ENCODE measurements at places on chromosomes 13 and 19.

GRCh38 chr13:77143431-77143830, 116.5 kb upstream of the FBXL3 start:
- peak; percentile 87 for DNase-seq

DNA sequence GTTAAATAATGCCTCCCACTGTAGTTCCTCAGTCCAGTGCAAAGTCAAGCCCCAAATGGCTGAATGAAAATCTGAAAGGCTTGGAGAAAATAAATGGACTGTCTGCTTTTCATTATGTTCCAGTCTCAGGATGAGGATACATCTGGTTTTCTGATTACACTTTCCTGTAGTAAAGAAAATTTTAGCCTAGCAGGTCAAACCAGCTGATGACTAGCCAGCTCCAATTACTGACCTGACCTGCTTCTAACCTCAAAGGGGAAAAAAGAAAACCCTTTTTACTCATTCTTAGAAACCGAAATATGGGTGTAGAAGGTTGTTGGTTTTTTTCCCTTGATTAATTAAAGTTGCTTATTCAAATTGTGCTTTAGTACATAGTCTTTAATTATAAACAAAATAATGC, 418.4 kb downstream of the EFNB2 start:
- DNase-seq = peak; percentile 71

GRCh38 chr19:42285541-42285941, 16.4 kb upstream of the PRR19 start:
- no peak for DNase-seq

GRCh38 chr19:21604351-21604926, 99.0 kb downstream of the ZNF429 start:
- peak; percentile 34 for DNase-seq

GRCh38 chr19:38842439-38843174, 7.2 kb downstream of the HNRNPL start:
- DNase-seq = no peak

GRCh38 chr13:58729361-58729760, 1097.8 kb downstream of the PCDH17 start:
- no peak for DNase-seq

DNA sequence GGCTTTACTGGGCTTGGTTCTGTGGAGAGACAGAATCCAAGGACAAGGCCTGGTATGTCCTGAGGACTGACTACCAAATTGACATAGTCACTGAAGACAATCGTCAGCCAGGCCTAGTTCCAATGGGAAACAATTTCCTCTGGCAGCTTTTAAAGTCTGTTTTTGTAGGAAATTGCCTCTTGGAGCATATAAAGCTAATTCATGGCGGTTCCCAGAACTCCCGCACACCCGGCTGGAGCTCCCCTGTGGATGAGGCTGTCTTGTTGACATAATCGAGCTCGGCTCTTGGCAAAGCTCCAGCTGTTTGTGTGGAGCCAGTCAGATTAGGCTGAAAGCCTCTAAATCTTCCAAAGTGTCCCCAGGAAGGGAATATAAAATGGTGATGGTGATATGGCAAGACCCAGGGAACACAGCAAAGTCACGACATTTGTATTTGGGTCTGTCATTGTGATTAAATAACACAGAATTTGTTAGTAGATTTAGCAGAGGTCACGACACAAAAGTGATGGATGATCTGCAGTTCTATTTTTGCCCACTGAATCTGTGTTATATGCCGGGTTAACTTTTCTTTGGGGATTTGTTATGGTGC, 395.0 kb downstream of the PCDH9 start:
- DNase-seq = no peak

DNA sequence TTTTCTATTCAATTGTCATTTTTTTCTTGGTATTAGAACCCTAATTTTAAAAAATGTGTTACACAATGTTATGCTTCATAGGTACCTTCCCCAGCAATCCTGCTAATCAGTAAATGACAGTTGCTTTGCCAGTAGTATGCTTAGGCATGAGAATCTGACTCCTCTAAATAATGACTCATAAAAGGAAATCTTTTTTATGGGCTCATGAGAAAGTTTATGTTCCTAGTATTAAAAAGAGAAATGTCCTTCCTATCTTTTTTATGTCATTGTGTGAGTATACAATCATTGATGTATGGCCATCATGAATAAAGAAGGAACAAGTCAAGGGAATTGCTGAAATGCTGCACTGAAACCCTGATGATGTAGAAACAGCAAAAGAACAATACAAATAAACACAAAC, 1237.7 kb upstream of the PCDH20 start:
- peak; percentile 52 for DNase-seq

DNA sequence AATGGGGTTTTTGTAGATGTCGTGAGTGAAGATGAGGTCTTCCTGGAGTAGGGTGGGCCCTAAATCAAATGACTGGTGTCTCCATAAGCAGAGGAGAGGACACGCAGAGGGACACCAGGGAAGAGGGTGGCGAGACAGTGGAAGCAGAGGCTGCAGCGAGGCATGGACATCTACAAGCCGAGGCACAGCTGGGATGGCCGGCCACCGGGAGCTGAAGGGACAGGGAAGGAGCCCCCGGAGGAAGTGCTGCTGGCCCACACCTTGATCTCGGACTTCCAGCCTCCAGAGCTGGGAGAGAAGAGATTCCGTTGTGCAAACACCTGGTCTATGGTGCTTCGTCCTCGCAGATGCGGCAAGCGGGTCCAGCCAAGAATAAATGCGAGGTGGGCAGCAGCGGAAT, 84.5 kb downstream of the ANKRD10 start:
- no peak for DNase-seq

GRCh38 chr13:31209841-31210210, 10.1 kb downstream of the B3GLCT start:
- DNase-seq = no peak

- no peak for DNase-seq
These were observed 159.1 kb upstream of the KL start for GRCh38 chr13:32857077-32857476.

- DNase-seq = peak; percentile 3
These were observed 72.4 kb upstream of the TSC22D1 start for GRCh38 chr13:44648392-44649103.

- peak; percentile 27 for DNase-seq
These were observed 214.9 kb downstream of the KLF5 start for GRCh38 chr13:73273745-73274144.
